ENCODE measurements at places on chromosomes 11 and 22.

- DNase-seq = no peak
These were observed 61.0 kb upstream of the CDON start for GRCh38 chr11:126123686-126124085.

GRCh38 chr11:13972043-13972910 lies 9.8 kb downstream of the SPON1 start:
- peak; percentile 69 for DNase-seq

DNA sequence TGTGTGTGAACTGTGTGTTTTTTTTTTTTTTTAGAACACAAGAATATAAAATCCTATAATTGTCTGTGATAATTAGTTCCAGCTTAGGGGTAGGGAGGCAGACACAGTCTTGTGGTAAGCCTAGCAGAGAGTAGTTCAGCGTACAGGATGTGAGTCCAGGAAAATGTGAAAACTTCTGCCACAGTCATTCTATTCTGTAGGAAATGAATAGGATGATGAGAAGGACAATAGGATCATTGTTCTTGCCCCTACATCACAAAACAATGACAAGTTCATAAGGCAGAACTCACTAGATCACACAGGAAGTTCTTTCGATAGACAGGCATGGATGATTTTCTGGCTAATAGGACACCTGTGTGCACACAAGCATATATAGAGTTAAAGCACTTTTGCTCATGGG lies 132.2 kb downstream of the NAV2 start:
- no peak for DNase-seq

DNA sequence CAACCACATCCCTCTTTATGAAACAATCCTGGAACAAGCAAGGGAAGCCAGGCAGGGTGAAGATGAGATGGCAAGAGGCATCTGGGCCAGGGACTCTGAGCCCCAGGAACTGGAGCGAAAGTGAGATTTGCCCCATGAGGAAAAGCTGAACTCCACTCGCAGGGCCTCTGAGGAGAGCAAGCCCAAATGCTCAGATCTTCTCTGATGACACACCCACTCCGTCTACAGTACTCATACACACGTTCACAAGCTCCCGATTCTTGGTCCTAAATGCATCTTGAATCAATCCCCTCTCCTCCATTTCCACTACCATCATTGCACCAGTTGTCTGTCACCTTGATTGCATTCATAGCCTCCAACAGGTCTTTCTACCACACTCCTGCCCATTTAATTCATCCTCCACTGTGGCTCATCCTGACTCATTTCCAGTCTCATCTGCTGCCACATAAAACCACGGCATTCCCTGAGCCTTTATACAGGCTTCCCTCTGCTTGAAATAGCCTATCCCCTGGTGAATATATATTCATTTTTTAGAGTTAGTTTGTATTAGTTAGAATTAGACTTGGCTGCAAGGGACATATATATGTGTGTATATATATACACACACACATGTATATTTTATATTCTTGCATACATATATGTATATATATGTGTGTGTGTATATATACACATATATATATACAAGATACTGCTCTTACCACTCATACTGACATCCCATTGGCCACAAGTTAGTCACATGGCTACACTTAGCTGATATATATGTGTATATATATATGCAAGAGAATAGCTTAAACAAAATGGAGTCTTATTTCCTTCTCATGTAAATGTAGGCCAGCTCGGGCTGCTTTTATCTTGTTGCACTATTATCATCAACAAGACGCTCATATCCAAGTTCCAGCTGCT lies 1.4 kb upstream of the APOA5 start:
- DNase-seq = peak; percentile 85

GRCh38 chr11:58926695-58927094 lies 12.6 kb upstream of the GLYATL1 start:
- DNase-seq = peak; percentile 61

DNA sequence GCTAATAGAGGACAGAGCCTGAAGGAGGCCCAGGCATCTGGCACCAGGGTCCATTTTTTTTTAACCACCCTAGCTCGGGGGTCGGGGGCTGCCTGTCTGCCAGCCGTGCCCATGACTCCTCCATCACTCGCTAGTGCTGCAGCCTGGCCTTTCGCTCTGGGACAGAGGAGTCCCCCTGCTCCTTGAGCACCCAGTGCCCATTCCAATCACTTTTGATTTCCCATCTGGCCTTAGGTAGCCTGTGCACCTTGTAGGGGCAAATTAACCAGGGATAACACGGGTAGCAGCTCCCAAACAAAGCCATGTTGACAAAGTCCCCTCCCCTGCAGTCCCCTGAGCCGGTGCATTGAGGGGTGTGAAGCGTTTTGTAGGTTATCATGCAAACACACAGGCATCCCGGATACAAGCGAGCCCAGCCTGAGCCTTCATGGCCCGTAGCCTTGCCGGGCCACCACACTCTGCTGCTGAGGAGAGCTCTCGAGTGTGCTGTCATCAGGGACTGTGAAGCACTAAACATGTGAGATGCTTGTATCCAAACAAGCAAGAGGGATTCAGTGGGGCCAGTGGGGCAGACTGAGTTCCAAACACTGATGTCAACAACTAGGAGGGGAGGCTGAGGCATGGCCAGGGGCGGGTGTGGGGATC lies 208.7 kb downstream of the DSCAML1 start:
- DNase-seq = no peak

Data from cardiac fibroblast (primary cell).